ENCODE measurements at places on chromosomes 1 and 21. TPM values are rescaled to one million over a fixed set of nuclear protein-coding genes. Genes with fewer than 3 reads are reported as not detected.

GRCh38 chr21:42439284-42440186 lies 35.8 kb downstream of the UBASH3A start:
- DNase-seq, result no peak
- H3K4me3 ChIP-seq, result no peak overlapping the region

GRCh38 chr1:207822124-207822601 lies 70.3 kb downstream of the CD46 start:
- no peak overlapping the region for H3K4me3 ChIP-seq
- H3K27me3 ChIP-seq, result no peaks in the 10 kb centered on the region
- no peaks in the 10 kb centered on the region for H3K36me3 ChIP-seq
- no peak overlapping the region for H3K27ac ChIP-seq
- DNase-seq, result no peak

- H3K4me1 ChIP-seq, result peaks cover 13% of the 10 kb centered on the region
- no peak overlapping the region for H3K4me3 ChIP-seq
- no peak for DNase-seq
- no peaks in the 10 kb centered on the region for H3K27me3 ChIP-seq
Measured at GRCh38 chr1:92749024-92749634, 35.8 kb downstream of the EVI5 start.

DNA sequence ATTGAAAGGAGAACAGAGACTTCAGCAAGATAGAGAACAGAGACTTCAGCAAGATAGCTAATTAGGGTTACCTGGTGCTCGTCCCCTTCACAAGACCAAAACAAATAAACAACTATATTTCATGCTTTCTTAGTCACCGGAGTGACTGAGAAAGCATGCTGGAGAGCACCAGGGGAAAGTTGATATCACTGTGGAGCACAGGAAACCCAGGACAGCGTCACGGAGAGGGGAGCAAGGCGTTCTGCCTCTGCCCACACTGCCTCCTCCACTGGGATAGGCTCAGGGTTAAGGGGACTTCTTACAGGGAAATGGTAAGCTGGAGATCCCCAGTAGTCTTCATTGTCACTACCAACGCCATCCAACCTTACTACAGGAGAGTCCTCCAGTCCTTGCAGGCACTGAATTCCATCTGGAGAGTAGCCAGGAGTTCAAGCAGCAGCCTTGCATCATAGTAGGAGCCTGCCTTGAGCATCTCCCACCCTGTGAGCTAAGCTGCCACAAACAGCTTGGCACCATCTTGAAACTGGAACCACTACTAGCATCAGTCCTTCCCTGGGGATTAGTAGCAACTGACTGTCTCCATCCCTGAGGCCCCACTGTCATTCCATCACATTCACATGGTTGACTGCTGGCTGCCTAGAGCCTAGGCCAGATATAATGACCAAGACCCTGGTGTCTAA lies 239.4 kb downstream of the PLPP3 start:
- peaks cover 16% of the 10 kb centered on the region for H3K4me1 ChIP-seq
- no peaks in the 10 kb centered on the region for H3K27me3 ChIP-seq
- no peak for DNase-seq
- peaks cover 5% of the 10 kb centered on the region for H3K36me3 ChIP-seq
- H3K4me3 ChIP-seq, result no peak overlapping the region

DNA sequence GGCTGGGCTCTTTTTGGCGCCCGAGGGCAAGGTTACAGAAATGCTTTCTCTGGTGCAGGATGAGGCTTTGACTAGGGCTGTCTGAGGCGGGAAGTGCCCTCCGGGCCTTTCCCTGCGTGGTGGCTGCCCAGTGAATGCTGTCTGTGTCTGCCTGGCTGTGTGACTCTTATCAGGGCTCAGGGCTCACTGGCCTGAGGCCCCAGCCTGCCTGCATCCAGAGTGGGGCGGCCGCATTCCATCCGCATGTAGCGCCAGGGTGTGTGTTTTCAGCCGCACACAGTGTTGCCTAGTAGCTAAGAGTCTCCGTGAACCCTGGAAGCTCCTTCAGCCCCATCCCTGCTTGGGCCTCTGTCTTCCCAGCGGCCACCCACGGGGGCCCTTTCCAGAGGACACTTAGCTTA lies 59.1 kb downstream of the FAAP20 start:
- no peaks in the 10 kb centered on the region for H3K36me3 ChIP-seq
- H3K27me3 ChIP-seq, result peaks cover 5% of the 10 kb centered on the region
- peak overlapping the region; percentile 90 for H3K27ac ChIP-seq
- peak; percentile 92 for DNase-seq
- H3K4me3 ChIP-seq, result peak overlapping the region; percentile 15

DNA sequence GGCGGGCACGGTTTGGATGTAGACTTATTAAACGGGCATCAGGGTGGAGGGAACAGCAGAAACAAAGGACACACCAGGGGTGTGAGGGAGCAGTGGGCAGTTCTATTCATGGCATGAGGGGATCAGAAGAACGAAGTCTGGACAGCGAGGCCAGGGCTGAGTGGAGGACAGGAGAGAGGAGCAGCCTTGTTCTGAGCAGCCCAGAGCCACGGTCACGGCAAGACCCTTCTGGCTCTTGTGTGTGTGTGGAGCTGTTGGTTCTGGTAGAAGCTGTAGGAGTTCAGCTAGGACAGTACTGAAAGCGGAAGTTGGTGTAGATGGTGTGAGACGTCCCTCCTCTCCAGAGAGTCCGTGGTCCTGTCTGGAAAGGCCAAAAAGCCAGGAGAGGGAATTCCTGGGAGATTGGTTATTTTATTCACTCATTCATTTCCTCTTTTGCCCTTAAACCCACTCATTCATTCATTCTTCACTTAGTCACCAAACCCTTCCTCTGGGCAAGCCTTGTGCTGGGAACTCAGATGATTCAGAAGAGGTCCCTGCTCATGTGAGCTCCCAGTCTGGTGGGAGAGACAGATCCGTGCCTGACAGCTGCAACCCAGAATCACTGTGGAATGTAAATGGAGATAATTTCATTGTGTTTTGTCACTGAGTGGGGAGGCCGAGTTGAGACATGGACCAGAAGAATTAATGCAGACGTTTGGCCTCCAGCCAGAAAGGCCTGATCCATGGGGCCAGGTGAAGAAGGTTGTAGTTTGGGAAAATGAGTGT lies 4.1 kb upstream of the ACOT11 start:
- H3K27ac ChIP-seq, result no peak overlapping the region
- no peak for DNase-seq
- no peak overlapping the region for H3K4me3 ChIP-seq
- peaks cover 7% of the 10 kb centered on the region for H3K27me3 ChIP-seq
- H3K36me3 ChIP-seq, result no peaks in the 10 kb centered on the region

GRCh38 chr21:42857216-42857615 lies 22.1 kb downstream of the WDR4 start:
- DNase-seq, result no peak
- no peak overlapping the region for H3K27ac ChIP-seq
- no peaks in the 10 kb centered on the region for H3K27me3 ChIP-seq
- peaks cover 29% of the 10 kb centered on the region for H3K36me3 ChIP-seq
- no peaks in the 10 kb centered on the region for H3K4me1 ChIP-seq
- no peak overlapping the region for H3K4me3 ChIP-seq

DNA sequence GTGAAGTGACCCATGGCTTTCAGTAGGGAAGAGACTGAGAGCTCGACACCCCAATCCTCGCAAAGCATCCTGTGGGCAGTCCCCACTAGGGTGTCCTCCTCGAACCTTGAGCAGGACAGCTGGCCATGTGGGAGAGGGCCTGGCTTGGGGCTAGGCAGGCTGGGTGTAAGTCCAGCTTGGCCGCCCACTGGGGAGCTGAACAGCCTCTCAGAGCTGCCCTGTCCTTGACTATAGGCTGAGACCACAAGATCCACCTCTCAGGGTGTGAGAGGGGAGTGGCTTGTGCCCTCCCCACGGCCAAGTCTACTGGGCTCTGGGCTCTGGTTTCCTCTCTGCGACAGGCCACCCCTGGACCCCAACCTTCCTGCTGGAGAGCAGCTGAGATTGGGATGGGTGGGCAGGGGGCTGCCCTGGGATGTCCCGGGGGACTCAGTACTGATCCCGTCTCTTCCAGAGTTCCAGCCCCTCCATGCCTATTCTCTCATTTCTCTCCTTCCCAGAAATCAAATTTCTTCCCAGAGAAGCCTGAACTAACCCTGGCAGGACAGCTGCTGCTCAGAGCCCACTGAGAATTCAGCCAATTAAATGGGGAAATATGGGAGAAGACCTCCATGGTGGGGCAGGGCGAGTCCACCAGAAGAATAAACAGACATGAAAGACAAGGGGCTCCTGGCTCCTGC lies 282.9 kb downstream of the PTPRU start:
- H3K4me3 ChIP-seq, result no peak overlapping the region
- H3K4me1 ChIP-seq, result no peaks in the 10 kb centered on the region
- H3K27ac ChIP-seq, result no peak overlapping the region
- H3K27me3 ChIP-seq, result peaks cover 5% of the 10 kb centered on the region
- H3K36me3 ChIP-seq, result no peaks in the 10 kb centered on the region

- no peak overlapping the region for H3K27ac ChIP-seq
- no peaks in the 10 kb centered on the region for H3K36me3 ChIP-seq
- H3K4me3 ChIP-seq, result no peak overlapping the region
- H3K27me3 ChIP-seq, result peaks cover 52% of the 10 kb centered on the region
- no peak for DNase-seq
- no peaks in the 10 kb centered on the region for H3K4me1 ChIP-seq
Measured at GRCh38 chr1:19988267-19989006, 9.0 kb upstream of the PLA2G2A start.

DNA sequence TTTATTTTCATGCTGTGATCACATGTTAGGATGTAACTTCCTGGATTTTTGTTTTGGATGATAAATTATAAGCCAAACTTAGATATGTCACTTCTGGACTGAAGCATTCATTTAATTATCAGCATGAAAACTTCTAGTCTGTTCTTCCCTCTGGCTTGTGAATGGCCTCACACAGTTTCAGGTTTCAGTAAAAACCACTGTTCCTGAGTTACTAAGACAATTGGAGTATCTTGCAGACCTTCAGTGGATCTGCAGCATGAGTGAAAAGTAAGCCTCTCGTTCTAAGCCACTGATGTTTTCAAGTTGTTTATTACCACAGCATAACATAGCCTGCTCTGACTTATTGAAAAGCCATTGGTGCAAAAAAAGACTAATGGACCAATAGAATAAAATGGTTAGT lies 55.3 kb upstream of the RGS21 start:
- no peak overlapping the region for H3K27ac ChIP-seq
- H3K4me3 ChIP-seq, result no peak overlapping the region
- H3K36me3 ChIP-seq, result no peaks in the 10 kb centered on the region
- DNase-seq, result no peak

DNA sequence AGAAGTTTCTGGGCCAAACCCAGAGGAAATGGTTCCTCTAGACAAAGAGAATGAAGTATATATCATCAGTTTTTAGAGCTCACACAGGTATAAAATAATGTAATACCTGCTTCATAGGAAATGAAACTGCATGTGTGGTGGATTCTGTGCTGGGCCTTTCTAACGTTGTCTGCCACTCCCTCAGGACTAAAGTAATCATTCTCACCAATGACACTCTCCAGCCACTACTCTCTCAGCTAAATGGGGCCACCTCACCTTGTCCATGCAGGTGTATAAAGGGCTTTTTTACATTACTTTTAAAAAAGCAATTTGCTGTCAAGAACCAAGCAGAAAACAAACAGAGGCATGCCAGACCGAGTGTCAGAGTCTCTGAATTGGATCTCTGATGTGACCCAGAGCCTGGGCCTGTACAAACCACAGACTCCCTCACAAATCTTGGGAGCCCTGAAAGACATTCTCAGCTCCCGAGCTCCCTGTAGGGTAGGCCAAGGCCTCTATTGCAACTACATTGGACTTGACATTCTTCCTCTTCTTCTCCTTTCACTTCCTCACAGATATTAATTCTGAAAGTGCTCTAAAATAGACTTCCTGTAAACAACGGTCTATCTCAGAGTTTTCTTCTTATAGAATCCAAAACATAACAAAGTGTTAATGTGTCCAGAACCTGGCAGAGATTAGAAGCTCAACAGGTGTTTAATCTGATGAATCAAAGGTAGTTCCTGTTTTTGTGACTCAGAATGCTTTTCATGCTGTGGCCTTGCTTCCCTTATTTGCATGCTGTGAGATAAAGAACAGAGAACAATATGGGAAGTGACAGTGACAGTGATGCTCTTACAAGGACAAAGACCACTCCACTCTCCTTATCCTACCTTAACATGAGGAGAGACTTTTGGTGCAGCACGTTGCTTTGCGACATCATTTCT lies 8.6 kb downstream of the AIM2 start:
- H3K4me1 ChIP-seq, result no peaks in the 10 kb centered on the region
- peaks cover 23% of the 10 kb centered on the region for H3K27me3 ChIP-seq
- DNase-seq, result no peak

DNA sequence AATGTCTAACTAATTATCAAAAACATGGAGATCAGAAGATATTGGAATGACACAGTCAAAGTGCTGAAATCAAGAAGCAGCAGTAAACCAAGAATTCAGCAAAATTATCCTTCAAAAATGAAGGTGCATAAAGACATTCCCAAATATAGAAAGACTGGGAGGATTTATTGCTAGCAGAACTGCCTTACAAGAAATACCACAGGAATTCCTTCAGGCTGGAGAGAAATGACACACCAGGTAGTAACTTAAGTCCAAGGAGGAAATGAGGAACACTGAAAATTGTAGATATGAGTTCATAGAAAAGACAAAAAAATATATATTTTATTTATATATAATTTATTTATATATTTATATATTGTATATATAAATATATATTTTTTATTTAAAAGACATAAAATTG lies 217.2 kb downstream of the RPS6KC1 start:
- H3K36me3 ChIP-seq, result peaks cover 40% of the 10 kb centered on the region
- no peak for DNase-seq
- no peak overlapping the region for H3K4me3 ChIP-seq
- no peaks in the 10 kb centered on the region for H3K27me3 ChIP-seq

DNA sequence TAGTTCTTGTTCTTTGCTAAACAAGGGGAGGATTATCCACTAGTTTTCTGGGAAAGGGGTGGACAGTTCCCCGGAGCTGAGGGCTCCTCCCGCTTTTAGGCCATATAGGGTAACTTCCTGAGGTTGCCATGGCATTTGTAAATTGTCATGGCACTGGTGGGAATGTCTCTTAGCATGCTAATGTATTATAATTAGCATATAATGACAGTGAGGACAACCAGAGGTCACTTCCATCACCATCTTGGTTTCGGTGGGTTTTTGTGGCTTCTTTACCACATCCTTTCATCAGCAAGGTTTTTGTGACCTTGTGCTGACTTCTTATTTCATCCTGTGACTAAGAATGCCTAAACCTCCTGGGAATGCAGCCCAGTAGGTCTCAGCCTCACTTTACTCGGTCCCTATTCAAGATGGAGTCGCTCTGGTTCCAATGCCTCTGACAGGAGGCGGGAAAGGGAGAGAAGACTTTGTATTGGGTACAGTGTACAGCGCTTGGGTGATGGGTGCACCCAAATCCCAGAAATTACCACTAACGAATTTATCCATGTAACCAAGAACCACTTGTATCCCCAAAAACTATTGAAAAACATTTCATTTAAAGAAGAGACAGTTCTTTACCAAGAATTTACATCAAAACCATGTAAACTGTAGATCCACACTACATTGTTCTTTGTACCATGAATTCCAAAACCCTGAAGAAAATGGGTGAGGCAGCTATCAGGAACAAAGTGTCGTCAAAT lies 8.7 kb upstream of the SLC2A5 start:
- H3K4me3 ChIP-seq, result no peak overlapping the region
- peaks cover 12% of the 10 kb centered on the region for H3K27me3 ChIP-seq
- peaks cover 10% of the 10 kb centered on the region for H3K4me1 ChIP-seq
- no peak overlapping the region for H3K27ac ChIP-seq
- DNase-seq, result no peak

GRCh38 chr1:38758820-38759219 lies 100.8 kb downstream of the RRAGC start:
- no peak overlapping the region for H3K27ac ChIP-seq
- no peak overlapping the region for H3K4me3 ChIP-seq
- peaks cover 10% of the 10 kb centered on the region for H3K27me3 ChIP-seq
- no peaks in the 10 kb centered on the region for H3K4me1 ChIP-seq
- DNase-seq, result no peak

The MFN2 gene
- total RNA-seq, result 64.6 TPM

The TMEM51 gene
- total RNA-seq, result 0.81 TPM

The SESN2 gene
- total RNA-seq, result 31.8 TPM

The TNFRSF9 gene
- total RNA-seq, result not detected

The SAMSN1 gene
- total RNA-seq, result not detected

The PGLYRP3 gene
- not detected for total RNA-seq

The KRTAP10-5 gene
- total RNA-seq, result not detected

The HAPLN2 gene
- not detected for total RNA-seq

Data from osteocyte (in vitro differentiated cells).